Ovary (tissue), 10 donors: ENCODE measurements at places on chromosomes 5 and 9. TPM values are rescaled to one million over a fixed set of nuclear protein-coding genes. Genes with fewer than 3 reads are reported as not detected.

CSF1R gene
- 25.3 TPM for total RNA-seq

BRINP1 gene
- not detected for total RNA-seq

MEGF10 gene
- 0.60 TPM for total RNA-seq

GARIN3 gene
- not detected for total RNA-seq

DNA sequence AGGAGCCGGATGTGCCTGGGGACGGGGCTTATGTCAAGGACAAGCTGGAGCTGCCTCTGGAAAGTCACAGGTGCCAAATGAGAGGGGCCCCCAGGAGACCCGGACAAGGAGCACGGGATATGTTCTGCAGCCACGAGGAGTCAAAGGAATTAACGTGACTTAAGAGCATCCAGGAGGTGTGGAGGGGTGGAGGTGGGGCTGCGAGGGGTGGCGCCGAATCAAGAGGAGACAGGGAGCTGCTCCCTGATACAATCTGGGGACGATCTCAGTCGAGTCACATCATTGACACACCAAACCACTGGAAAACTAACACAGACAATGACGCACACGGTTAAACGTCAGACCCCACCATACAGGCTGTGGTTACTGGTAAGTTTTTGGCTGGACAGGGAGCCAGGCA lies 10.4 kb downstream of the CCDC127 start:
- DNase-seq = no peak
- H3K4me1 ChIP-seq = peaks cover 3% of the 10 kb centered on the region
- no peak overlapping the region for H3K4me3 ChIP-seq

DNA sequence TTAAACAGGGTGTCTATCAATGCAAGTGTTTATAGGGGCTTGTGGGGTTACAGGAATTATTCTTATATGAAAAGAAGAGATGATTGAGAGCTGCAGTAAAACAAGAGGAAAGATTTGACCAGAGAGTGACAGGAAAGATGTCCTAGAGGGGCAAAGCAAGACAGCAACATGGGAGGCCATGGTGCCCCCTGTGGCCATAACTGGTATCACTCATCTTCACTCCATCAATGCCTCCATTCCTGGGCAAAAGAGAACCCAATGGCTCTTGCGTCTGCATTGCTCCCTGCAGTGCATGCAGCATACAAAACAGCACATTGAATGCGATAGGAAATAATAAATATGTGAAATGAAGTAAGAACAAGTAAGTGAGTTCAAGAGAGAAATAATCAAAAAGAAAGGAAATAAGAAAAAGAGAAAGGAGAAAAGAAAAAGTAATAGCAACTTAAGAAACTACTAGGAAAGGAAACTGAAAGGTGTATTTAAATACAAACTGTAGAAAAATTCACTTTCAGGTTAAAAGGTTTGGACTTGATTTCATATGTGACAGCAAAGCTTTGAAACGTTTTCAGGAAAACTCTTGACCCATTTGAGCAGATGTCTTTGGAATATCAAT lies 206.6 kb downstream of the SEMA5A start:
- no peak for DNase-seq
- no peaks in the 10 kb centered on the region for H3K4me1 ChIP-seq
- H3K27me3 ChIP-seq = no peaks in the 10 kb centered on the region
- no peak overlapping the region for H3K4me3 ChIP-seq
- H3K36me3 ChIP-seq = no peaks in the 10 kb centered on the region

DNA sequence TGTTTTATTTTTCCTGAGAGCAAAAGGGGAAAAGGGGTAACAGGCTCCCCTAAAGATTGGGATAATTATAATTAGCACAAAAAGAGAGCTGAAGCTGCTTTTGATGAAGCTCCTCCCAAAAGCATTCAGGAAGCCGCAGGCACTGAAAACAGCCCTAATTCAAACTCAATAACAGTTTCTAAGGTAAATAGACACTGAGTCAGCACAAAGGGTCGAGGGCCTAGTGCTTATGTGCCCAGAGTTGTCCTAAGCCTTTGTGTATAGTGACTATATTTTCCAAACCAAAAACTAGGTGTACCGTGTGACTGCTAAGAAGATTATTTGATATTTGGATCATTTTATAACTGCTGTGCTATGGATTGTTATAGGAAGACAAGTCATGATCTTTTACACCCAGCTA lies 67.7 kb downstream of the HMHB1 start:
- no peak overlapping the region for H3K4me3 ChIP-seq
- DNase-seq = no peak
- no peaks in the 10 kb centered on the region for H3K4me1 ChIP-seq
- H3K36me3 ChIP-seq = no peaks in the 10 kb centered on the region
- no peak overlapping the region for H3K27ac ChIP-seq

- no peaks in the 10 kb centered on the region for H3K36me3 ChIP-seq
- no peaks in the 10 kb centered on the region for H3K27me3 ChIP-seq
- no peak overlapping the region for H3K27ac ChIP-seq
- no peak for DNase-seq
- H3K4me3 ChIP-seq = no peak overlapping the region
Measured at GRCh38 chr5:142170254-142170953, 61.8 kb downstream of the NDFIP1 start.

DNA sequence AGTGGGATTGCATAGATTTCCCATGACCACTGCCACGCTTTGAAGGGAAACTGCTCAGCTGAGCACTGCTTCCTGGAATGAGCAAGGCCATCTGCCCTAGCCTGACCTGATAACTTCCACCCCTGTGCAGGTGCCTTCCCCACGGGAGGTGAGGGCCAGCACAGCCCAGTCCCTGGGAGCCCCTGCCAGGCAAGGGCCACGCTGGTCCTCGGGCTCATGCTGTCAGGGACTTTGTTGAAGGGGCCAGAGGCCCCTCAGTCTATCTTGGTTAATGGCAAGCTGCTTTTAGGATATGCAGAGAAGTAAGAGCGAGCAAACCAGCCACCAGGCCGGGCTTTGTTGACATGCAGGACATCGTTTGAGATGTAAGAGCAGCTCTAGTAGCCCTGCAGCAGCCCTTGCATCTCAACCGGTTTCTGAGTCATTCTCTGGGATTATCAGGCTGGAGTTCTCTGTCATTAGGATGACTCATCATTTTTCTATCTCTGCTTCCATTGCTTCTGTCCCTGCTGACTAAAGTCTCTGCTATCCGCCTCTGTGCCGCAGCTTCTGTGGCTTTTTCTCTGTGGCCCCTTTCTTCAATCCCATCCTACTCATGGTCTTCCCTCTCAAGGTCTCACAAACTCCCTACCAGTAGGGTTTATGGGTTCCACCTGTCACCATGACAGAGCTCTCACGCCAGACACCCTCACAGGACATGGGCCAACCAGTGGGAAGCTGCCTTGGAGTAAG lies 30.6 kb upstream of the IQGAP2 start:
- no peak for DNase-seq
- no peak overlapping the region for H3K27ac ChIP-seq
- no peak overlapping the region for H3K4me3 ChIP-seq
- H3K27me3 ChIP-seq = no peaks in the 10 kb centered on the region
- no peaks in the 10 kb centered on the region for H3K36me3 ChIP-seq
- no peaks in the 10 kb centered on the region for H3K4me1 ChIP-seq

DNA sequence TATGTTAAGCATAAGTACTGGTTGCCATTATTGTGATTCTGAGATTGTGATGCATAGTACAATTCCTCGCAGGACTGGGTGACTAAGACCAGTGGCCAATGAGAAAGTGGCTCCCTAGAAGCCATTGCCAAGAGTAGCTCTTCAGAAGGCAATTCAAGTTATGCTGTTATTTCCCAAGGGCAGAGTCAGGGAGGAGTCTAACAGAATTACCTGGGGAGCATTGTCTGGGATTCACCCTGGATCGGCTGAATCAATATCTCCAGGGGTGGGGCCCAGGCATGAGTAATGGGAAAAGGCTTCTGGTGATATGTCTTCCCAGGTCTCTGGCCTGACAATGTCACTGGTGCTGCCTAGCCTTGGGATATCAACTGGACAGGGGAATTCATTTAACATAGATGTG lies 10.9 kb upstream of the ARHGEF28 start:
- H3K36me3 ChIP-seq = no peaks in the 10 kb centered on the region
- H3K4me1 ChIP-seq = peaks cover 2% of the 10 kb centered on the region
- no peak overlapping the region for H3K4me3 ChIP-seq
- no peak for DNase-seq
- no peaks in the 10 kb centered on the region for H3K27me3 ChIP-seq
- H3K27ac ChIP-seq = no peak overlapping the region

DNA sequence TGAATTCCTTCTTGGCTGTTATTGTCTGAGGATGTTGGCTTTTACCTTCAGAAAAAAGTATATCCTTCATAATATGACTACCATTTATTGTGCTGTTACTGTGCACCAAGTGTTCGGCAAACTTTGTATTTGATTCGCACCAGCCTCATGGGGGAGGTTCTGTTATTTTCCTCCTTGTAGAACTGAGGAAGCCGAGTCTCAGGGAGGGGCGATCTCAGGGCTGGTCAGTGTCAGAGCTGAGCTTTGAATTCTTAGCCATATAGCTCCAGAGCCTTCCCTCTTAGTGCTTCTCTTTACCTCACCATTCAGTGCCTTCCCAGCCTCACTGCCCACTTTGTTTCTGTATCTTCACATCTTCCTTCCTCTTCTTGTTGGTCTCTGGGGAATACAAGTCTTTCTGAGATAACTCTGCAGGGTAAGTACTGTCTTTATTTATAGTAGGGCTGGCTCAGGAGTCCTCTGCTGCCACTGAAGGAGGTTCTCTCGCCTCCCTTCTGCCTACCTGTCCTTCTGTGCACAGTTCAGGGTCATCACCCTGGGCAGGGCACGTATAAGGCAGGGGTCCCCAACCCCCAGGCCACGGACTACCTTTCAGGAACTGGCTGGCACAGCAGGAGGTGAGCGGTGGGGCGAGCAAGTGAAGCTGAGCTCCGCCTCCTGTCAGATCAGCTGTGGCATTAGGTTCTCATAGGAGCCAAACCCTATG lies 48.4 kb downstream of the GALNT10 start:
- H3K4me1 ChIP-seq = peaks cover 13% of the 10 kb centered on the region
- no peak overlapping the region for H3K27ac ChIP-seq
- no peak for DNase-seq

GRCh38 chr9:35089434-35089833 lies 7.0 kb downstream of the PIGO start:
- DNase-seq = no peak
- H3K4me3 ChIP-seq = no peak overlapping the region
- H3K36me3 ChIP-seq = no peaks in the 10 kb centered on the region
- no peaks in the 10 kb centered on the region for H3K27me3 ChIP-seq

- H3K27me3 ChIP-seq = no peaks in the 10 kb centered on the region
- no peak overlapping the region for H3K27ac ChIP-seq
- no peak overlapping the region for H3K4me3 ChIP-seq
- no peak for DNase-seq
- H3K36me3 ChIP-seq = no peaks in the 10 kb centered on the region
- H3K4me1 ChIP-seq = no peaks in the 10 kb centered on the region
Measured at GRCh38 chr5:83035373-83036100, 41.7 kb downstream of the TMEM167A start.

DNA sequence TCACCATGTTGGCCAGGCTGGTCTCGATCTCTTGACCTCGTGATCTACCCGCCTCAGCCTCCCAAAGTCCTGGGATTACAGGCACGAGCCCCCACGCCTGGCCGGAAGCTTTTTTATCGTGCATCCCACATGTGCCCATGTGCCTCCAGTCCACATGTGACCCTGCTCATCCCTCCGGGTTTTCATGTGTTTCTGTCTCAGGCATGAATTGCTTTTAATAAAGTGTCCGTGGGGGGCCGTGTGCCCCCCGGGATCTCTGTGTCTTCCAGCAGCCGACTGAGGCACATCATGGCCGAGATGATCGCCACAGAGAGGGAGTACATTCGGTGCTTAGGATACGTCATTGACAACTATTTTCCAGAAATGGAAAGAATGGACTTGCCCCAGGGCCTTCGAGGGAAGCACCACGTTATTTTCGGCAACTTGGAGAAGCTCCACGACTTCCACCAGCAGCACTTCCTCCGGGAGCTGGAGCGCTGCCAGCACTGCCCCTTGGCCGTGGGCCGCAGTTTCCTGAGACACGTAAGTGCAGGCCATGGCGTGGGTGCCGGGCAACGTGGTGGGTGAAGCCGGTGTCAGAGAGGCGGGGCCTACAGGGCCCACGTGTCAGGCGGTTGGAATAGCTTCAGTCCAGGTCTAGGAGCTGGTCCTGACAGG lies 22.1 kb upstream of the LRRC14B start:
- peak overlapping the region; percentile 89 for H3K27ac ChIP-seq
- peaks cover 19% of the 10 kb centered on the region for H3K4me1 ChIP-seq
- DNase-seq = peak; percentile 88
- H3K36me3 ChIP-seq = no peaks in the 10 kb centered on the region

GRCh38 chr5:31769530-31769929 lies 130.6 kb downstream of the PDZD2 start:
- no peaks in the 10 kb centered on the region for H3K36me3 ChIP-seq
- no peaks in the 10 kb centered on the region for H3K4me1 ChIP-seq
- no peak overlapping the region for H3K4me3 ChIP-seq
- H3K27ac ChIP-seq = no peak overlapping the region
